ENCODE measurements at places on chromosomes 13 and 19.

DNA sequence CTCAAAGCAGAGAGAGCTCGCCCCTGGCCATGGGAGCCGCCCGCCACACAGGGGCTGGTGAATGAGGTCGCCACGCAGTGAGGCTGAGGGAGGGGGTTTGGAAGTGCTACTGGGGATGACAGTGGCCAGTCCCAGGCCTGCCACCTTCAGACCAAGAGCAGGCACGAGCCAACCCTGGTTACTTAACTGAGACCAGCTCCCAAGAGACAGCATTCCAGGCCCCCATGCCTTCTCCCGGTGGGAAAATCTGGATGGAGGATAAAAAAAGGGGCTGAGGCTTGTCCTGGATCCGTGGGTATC, 43.3 kb downstream of the RAB20 start:
- no peak for DNase-seq

DNA sequence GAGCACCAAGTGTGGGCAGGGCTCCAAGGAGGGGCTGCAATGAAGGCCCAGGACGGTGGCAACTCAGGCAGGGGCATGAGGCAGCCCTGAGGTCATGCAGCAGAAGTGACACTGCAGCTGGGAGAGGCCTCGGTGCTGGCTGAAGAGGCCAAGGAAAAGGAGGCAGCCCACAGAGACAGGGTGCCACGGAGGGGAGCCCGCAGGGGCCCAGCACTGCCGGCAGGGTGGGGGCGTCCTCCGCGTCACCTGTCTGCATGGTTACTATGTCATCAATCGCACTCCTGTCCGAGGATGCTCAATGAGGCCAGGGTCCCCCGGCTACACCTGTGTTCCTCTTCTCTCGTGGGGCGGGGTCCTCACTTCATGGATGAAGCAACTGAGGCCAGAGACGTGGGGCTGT, 123.1 kb downstream of the TUBA3C start:
- no peak for DNase-seq

DNA sequence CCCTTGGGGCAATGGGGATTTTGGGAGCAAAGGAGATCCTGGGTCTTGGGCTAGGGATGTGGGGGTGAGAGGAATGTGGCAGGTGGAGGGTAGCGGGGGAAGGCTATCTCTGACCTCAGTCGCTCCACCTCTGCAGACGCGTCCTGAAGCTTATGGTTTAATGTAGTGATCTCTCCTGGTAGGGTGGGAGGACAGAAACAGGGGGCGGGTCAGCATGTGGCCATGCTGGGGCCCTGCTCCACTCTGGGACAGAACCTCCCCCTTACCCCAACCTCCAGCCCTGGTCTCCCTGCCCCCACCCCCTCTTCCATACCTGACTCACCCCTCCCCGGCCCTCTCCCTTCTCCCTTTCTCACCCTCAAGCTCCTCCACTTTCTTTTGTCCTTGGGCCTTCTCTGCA, 1.4 kb downstream of the BST2 start:
- DNase-seq, result no peak

- peak; percentile 49 for DNase-seq
Measured at GRCh38 chr19:12783291-12783848, 7.9 kb upstream of the JUNB start.

- no peak for DNase-seq
Measured at GRCh38 chr13:37453246-37453645, 145.3 kb downstream of the POSTN start.

Measured in CD4-positive, alpha-beta T cell treated with Interleukin-17A for 4 hours (primary cell).